ENCODE measurements at places on chromosomes 12 and 14. TPM values are rescaled to one million over a fixed set of nuclear protein-coding genes. Genes with fewer than 3 reads are reported as not detected.

Gene KCNH3
- total RNA-seq: not detected

DNA sequence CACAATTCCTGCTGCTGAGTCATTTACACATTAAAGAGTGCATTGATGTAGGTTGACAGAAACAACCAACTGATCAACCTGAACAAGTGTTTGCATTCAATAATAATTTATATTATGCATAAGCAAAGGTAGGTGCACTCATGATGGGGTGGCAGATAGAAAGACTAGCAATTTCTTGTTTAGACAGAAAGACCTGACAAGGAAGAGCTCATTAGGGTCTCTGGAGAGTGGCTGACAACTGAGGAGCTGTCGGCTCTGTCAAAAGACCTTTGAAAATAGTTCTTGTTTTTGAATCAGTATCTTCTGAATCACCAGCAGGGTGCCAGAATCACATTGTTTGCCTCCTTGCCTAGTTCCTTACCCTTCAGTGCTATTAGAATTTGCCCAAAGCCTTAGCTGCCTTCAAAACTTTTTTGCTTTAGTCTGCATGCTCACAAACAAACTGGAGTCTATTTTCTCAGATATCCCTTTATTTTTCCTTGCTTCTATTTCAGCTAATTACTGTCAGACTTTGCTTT is 234.7 kb downstream of the BTG1 start:
- no peak for DNase-seq

DNA sequence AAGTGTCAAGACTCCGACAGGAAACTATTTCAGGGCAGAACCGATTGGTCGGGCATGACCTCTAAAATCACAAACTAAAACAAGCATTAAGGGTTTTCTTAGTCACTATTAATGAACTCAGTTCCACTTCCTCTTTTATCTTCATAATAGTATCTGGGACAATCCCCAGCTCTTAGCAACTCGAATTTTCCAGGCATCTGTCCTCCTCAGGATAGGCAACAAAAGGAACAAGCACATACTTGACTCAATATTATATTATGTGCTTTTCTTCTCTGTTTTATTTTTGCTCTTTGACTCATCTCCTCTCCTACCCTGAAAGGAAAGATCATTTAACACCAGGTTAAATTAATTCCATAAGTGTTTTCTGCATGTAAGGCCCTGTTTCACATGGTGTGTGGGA is 638.3 kb upstream of the TBX3 start:
- no peak for DNase-seq

- DNase-seq: no peak
These were observed 454.8 kb downstream of the NOVA1 start for GRCh38 chr14:26143057-26143456.

DNA sequence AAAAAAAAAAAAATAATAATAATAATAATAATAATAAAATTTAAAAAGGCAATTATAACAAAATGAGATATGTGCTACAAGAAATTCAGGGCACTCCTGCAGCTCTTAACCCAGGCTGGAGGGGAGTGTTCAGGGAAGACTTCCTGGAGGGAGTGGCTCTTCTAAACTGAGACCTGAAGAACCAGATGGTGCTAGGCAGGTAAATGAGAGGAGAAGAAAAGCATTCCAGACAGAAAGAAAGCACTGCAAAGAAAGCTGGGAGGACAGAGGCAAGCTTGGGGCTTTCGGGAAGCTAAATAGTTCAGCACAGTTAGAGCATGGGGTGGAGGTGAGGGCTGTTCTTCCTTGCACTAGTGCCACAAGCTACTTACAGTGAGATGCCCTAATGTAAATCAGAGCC is 9.9 kb upstream of the SRSF9 start:
- no peak for DNase-seq

Gene C12orf75
- 94.0 TPM for total RNA-seq

DNA sequence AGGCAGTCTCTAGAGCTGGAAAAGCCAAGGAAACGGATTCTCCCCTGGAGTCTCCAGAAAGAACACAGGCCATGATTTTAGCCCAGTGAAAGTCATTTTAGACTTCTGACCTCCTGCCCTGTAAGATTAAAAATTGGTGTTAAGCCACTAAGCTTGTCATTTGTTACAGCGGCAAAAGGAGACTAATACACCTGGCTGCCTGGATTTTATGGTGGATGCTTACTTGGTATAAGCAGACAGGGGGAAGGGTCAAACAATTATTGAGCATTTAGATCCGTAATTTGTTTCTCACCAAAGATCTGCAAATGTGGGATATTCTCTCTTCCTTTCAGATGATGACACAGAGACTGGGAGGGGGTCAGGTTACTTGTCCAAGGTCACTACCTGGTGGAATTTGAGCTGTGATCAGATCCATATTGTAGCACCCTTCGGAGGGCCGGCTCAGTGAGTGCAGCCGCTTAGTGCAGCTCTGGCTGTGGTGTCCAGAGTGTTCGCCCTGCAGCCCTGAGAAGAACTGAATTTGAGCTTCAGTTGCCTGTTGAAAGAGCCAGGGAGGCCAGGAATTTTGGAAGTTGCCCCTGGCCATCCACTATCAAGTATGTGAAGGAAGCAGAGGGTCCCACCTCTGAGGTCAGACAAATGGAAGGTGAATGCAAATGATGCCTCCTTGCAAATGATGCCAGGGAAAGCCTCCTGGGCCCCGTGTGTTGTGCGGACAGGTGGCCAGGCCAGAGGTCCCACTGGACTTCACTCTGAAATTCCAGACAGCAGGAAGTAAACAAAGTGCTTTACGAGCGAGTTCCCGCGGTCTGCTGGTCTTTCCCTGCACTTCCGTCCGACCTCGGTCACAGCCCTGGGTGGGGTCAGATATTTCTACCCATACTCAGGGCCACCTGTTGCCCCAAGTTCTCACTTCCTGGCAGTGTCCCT is 15.1 kb downstream of the GLRX5 start:
- peak; percentile 65 for DNase-seq
